ENCODE measurements at places on chromosomes 3 and 15. TPM values are rescaled to one million over a fixed set of nuclear protein-coding genes. Genes with fewer than 3 reads are reported as not detected.

Gene TNNC1
- 49.3 TPM for polyA plus RNA-seq

Gene GOLGA6L7
- 0.33 TPM for polyA plus RNA-seq

Gene CHST2
- polyA plus RNA-seq: 141 TPM

Gene MAGI1
- polyA plus RNA-seq: 25.4 TPM

Gene ITIH1
- not detected for polyA plus RNA-seq

Gene CPN2
- not detected for polyA plus RNA-seq

Gene GCSAM
- 1.8 TPM for polyA plus RNA-seq

Gene ACTR8
- 43.4 TPM for polyA plus RNA-seq

Gene BFSP2
- not detected for polyA plus RNA-seq

Gene PRSS50
- 0.38 TPM for polyA plus RNA-seq

Measured in left lung (tissue), 14 donors.